Upper lobe of right lung (tissue), 1 donor: ENCODE measurements at places on chromosomes 1 and 21.

- DNase-seq = no peak
Observed at GRCh38 chr1:154213274-154213673, 7.1 kb upstream of the CFAP141 start.

- peak; percentile 90 for DNase-seq
Observed at GRCh38 chr1:16215882-16216753, 3.7 kb upstream of the ARHGEF19 start.

DNA sequence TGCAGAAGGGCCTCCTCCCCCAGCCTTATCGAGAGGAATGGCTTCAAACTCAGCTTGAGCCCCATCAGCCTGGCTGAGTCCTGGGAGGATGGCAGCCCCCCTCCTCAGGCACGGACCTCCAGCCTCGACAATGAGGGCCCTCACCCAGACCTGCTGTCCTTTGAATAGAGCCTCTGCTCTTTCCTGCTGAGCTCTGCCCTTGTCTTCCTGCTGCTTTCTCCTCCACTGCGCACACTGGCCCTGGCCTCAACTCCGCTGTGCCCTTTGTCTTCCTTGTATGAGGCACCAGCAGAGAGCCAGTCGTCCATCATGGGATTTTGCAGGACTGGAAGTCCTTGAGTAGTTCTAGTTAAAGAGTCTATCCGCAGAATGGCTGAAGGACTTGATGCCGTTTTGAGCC lies 2.0 kb downstream of the C1orf226 start:
- DNase-seq = no peak

DNA sequence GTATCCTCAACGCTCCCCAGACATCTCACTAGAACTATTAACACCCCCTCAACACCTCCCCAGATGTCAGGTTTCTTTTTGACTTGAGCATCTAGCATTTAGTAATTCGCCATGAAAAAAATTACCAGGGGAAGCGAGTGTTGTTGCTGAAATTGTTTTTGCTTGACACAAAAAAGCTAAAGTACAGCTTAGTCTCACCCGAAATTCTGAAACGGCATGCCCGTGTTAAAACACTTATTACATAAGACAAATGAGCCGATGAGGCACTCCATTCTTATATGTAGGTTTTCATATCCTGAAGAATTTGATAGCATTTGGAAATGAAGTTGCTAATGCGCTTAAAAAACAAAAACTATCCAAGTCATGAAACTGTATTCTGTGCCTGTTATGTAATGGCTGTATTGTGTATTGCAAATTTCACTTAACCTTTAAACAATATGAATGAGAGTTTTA lies 1.3 kb upstream of the NRIP1 start:
- no peak for DNase-seq

DNA sequence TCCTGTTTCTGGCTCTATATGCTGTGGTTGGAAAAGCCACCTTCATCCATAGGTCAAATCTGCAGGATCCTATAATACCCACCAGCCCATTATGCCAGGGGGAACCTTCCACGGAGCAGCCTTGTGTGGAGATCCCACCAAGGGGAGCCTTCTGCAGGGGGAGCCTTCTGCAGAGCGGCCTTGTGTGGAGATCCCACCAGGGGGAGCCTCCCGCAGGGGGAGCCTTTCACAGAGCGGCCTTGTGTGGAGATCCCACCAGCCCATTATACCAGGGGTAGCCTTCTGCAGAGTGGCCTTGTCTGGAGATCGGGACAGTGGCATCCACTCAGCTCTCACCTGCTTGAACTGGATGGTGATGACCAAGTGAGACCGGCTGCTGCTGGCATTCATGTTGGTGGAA lies 85.3 kb downstream of the SCCPDH start:
- DNase-seq = no peak

DNA sequence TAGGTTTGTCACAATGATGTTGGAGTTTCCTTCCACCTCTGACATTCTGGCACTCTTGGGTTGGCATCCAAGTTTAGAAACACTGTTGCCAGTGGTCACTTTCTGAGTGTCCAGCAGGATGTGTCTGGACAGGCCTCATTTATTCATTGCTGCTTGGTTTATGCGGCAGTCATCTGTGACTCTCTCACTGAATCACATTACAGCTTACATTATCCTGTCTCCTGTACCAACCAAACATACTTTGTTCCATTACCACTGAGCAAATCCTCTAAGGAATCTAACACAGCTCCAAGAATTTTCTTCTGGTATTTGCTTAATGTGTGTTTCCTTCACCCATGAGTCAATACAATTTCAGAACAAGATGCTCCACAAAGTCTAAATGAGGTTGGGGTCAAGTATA lies 19.9 kb downstream of the SGIP1 start:
- DNase-seq = no peak

DNA sequence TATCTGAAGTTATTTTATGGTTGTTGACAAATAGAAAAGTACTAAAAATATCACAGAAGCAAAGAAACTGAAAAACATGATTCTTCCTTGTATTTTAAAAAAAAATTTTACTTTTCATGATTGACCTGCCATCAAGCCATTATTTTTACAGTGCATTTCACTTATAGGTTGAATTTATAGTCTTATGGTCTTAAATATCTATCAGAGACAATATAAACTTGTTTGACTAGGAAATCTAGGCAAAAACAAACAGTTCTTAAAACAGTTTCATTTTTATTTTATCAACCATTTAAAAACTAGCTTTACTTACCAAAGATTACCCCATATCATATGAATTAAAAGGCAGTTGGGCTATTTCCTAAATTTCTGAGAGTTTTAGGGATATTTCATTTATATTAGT lies 59.2 kb downstream of the SLC16A1 start:
- no peak for DNase-seq

DNA sequence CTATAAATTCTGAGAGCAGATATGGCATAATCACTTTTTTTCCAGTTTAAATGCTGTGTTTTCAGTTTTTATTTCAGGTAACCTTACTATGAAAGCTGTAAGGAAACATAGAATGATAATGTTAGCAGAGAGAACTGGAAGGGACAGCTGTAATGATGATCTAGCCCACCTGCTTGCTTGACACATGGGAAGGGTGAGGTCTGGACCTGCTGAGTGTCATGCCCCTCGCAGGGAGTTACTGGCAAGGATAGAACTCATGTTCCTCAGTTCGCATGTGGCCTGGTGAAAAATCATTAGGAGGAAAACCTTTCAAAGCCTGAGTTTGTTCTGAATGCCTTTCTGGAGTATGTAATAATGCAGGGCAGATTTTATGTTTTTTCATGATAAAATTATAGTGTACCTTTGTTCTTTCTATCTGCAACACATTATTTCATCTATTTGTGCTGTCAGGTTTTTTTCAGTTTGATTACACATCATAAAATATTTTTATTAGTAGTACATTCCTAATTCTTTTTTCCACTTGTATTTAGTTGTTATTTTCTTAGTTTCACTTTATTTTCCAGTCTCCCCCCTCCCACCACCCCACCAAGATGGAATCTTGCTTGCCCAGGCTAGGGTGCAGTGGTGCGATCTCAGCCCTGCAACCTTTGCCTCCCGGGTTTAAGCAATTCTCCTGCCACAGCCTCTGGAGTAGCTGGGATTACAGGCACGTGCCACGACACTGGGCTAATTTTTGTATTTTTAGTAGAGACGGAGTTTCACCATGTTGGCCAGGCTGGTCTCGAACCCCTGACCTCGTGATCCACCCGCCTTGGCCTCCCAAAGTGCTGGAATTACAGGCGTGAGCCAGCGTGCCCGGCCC lies 8.0 kb downstream of the DDI2 start:
- no peak for DNase-seq

GRCh38 chr1:113850127-113850796 lies 21.2 kb downstream of the PTPN22 start:
- DNase-seq = no peak

DNA sequence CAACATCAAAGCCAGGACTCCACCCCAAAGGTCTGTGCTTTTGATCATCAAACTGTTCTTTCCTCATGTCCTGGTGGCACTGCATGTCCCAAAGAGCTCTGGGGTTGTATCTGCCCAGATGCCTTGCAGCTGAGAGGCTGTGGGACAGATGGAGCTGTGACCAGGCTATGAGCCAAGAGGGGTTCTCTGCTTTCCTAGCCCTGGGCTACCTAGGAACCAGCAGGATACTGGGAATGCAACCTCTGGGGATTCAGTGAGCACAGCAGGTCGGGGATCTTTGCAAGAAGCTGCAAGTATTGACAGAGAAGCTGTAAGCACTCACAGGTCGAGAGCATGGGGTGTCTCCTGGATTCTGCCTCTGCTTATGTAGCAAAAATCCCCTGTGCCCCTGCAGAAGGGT lies 186.6 kb downstream of the GRIK3 start:
- DNase-seq = no peak

DNA sequence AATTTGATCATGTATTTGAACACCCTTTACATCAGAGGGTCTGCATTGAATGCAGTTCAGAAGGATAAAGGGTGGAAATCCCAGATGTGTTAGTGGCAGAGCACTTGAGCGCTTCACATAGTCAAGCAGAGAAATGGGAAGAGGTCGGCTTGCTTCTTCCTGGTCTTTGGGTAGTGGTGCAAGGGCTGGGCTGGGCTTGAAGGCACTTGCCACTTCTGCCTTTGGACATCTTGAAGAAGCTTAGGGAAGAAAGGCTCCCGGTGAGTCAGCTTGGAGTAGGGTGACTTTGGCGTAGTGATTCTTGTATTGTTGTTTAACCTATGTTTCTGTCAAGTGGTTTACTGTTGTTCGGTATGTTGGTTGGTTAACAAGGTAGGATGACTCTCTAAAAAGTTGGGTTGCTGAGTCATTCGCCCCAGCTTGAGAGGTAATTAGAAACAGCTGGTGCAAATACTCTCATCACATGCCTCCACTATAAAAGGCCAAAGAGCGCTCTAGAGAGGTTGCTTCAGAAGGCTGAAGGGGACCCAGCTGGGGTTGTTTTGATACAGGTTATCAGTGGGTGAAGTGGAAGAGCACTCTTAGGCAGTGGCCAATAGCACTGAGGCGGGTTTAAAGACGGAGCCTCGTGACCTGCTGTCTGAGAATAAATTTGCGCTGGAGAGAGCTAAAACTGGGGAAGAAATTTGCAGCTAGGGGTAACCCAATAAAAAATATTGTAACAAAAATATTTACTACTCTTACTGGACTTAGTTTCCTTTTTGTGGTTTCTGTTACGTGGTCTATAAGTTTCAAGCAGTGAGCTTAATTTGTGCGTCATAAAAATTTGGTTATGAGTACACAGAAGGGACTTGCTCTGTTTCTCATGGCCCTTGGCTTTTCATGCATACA lies 1.4 kb downstream of the BACH1 start:
- DNase-seq = peak; percentile 75

GRCh38 chr1:18597160-18598042 lies 33.2 kb upstream of the PAX7 start:
- peak; percentile 76 for DNase-seq

DNA sequence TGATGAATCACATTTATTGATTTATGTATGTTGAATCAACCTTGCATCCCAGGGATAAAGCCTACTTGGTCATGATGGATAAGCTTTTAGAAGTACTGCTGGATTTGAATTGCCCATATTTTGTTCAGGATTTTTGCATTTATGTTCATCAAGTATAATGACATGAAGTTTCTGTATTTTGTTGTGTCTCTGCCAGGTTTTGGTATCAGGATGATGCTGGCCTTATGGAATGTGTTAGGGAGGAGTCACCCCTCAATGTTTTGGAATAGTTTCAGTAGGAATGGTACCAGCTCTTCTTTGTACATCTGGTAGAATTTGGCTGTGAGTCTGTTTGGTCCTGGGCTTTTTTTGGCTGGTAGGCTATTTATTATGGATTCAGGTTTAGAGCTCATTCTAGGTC lies 1643.1 kb upstream of the B3GALT2 start:
- DNase-seq = no peak

DNA sequence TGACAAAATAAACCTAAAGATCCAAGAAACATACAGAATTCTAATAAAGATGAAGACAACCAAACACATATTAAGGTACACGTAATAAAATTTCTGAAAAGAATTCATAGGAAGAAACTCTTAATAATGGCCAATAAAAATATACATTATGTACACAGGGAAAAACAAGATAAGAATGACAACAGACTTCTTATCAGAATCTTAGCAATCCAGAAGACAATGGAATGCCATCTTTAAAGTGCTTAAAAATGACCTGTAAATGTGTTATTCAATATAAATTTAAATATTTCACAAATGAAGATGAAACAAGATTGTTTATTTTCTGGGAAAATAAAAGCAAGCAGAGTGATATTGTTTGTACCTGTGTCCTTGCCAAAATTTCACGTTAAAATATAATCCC lies 530.4 kb upstream of the PTBP2 start:
- no peak for DNase-seq

DNA sequence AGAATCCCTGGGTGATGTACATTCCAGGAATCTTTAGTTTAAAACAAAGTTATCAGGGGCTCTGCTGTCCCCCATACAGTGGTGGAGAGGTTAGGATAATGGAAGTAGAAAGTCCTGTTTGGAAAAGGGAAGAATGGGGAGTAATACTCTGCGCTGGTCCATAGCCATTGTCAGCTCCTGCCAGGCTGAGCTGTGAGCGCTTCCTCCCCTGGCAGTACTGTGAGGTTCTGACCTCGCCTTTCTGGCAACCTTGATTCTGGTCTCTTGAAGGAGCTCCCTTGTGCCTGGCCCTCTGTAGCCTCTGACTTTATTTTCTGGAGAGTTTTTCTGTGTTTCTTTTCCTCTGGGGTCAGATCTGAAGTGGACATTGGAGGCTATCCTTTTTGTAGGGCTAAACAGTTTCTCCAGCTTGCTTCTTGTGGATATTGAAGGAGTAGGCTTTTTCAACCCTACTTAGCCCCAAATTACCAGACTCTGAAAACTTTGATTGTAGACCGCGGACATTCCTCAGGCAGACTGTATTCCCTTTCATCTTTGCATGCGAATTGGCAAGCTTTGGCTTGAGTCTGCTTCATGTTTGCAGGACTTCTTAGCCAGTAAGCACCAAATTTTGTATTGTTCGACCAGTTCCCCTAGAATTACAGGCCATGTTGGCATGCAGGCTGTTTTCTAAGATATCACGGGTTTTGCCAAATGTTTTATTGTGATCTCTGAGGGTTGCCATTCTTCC lies 13.8 kb downstream of the UBE4B start:
- no peak for DNase-seq

DNA sequence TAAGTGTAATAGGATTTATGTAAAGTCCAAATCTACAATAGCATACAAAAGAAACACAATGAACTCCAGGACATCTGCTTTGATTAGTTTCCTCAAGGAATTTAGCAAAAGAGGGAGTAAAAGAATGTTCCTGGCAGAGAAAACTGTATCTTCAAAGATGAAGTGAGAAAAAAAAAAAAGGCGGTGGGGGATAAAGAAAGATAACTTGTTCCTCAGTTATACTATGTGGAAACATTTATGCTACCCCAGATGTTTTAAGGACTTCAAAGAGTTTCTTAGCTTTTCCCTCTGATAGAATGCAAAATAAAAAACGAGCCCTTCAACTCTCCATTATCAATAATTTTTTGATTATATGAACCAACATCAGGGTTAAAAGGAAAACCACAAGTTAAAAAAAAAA lies 908.9 kb upstream of the ADGRL2 start:
- no peak for DNase-seq

- no peak for DNase-seq
Observed at GRCh38 chr1:78339490-78339889, 151.3 kb upstream of the PTGFR start.
